Stimulated activated CD8-positive, alpha-beta memory T cell treated with anti-CD3 and anti-CD28 coated beads, Interleukin-15, amount 100 ng/mL, for 1 hour (primary cell): ENCODE measurements at places on chromosomes 1 and 21.

GRCh38 chr1:34714386-34714785 is 40.5 kb upstream of the GJB5 start:
- no peak for DNase-seq

GRCh38 chr1:4591926-4592325 is 62.5 kb upstream of the AJAP1 start:
- no peak for DNase-seq

DNA sequence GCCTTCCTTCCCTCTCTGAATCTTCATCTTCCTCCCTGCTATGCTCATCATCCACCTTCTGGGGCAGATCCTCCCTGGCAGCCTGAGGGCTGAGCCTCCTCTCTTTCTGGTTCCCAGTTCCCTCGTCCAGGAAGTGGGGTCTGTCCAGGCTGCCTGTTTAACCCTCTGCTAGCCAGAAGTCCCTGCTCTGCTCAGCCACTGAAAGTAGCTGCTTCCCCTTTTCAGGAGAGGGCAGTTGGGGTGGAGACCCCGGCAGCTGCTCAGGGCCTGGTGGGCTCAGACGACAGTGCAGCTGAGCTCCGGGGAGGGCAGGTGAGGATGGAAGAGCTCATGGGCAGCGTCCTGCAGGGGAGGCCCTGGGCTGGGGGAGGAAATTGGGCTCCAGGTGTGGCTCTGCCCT is 43.1 kb upstream of the ETV3 start:
- no peak for DNase-seq

- DNase-seq = no peak
These were observed 28.9 kb upstream of the EPB41 start for GRCh38 chr1:28885472-28885877.

DNA sequence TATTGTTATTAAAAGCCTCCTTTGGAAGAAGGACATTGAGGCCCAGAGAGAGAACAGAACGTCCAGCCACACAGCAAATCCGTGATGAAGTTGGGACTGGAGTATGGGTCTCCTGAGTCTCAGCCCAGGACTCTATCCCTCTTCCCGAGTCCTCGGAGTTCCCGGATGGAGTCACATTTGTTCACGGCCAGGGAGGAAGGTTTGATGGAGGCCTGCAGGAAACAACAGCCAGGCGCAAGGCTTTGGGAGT is 357 bp upstream of the TXLNA start:
- DNase-seq = no peak

GRCh38 chr1:171204296-171204695 is 19.2 kb downstream of the FMO2 start:
- no peak for DNase-seq

DNA sequence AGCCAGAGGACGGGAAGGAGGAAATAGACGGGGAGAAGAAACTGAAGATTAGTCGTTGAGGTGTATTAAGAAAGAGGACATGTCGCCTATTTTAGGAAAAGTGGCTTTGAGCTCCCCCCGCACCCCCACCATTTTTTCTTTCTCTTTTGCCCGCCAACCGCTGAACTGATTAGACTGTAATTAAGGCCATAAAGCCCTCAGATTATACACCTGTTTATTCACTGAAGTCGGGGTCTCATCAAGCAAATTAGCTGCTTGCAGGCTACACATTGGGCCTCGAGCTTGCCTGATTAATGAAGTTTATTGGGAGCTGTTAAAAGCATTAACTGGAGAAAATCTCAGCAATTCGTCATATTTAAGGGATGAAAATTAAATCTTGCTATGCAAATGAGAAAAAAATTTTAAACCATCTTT is 119.4 kb upstream of the RRP15 start:
- DNase-seq = no peak

- no peak for DNase-seq
These were observed 40.5 kb upstream of the TARBP1 start for GRCh38 chr1:234519506-234519905.

- no peak for DNase-seq
These were observed 404.3 kb downstream of the HLX start for GRCh38 chr1:221283532-221283931.

GRCh38 chr1:198788561-198789064 is 149.8 kb downstream of the PTPRC start:
- DNase-seq = no peak

DNA sequence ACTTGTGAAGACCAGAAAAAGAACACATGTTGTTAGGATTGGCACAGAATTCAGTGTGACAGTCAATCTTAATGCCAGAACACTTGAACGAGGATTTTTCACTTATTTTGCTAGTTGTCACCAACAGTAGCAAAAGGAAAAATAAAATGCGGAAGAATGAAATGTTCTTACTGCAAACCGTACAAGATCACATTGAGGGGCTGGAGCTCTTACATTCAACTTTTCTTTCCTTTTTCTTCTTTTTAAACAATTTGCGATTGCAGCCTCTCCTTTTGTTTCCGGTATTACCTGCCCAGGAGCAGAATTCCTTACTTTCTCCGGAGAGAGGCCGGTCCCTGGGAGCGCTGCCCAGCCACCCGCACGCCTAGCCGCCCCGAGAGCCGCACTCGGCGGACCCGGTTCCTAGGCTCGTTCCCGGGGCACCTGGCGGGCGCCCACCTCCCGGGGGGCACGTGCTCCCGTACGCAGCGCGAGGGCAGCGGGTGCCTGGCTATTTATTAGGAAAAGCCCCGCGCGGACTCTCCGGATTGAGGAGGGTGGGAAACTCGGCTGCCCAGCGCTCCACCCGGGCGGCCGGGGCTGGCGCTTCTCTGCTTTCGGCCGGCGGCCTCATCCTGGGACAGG is 1.2 kb upstream of the CAMTA1 start:
- no peak for DNase-seq

- peak; percentile 18 for DNase-seq
These were observed 25.5 kb downstream of the TNFRSF8 start for GRCh38 chr1:12088607-12089006.

- no peak for DNase-seq
These were observed 1.4 kb upstream of the PADI6 start for GRCh38 chr1:17370618-17371017.

GRCh38 chr1:43286115-43286514 is 734 bp upstream of the C1orf210 start:
- DNase-seq = no peak

- DNase-seq = no peak
These were observed 103.3 kb downstream of the CYYR1 start for GRCh38 chr21:26469789-26470188.

DNA sequence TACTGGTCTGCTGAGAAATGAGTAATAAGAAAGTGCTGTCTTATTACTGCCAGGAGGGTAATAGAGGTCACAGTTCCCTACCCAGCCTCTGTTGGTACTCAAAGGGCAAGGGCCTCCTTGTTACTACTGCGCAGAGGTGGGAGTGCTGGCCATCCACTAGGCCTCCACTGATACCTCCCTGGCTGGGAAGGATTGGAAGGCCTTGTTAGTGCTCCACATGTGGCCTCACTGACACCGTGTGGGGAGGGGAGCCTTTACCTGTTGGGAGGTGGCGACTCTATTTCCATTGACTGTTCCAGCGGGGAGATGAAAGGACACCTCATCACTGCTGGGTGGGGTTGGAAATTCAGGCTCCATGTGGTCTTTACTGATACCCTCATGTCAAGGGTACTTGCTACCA is 57.8 kb upstream of the USP24 start:
- no peak for DNase-seq

GRCh38 chr1:201002510-201002909 is 21.0 kb downstream of the KIF21B start:
- DNase-seq = no peak

DNA sequence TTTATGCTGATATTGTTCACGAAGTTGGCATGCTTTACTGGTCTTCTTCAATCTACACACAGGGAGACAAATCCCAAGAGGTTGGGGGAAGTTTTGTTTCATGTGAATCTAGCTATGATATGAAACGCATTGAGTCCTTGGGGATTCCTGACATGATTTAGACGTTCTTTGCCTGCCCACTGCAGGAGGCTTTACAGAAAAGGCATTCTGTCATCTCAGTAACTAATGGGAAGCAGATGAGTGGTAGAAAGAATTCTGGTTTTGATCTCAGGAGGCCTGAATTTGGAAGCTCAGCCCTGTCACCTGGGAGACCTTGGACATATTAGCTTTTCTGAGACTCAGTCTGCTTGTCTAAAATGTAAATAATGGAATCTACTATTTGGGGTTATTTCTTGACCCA is 383.0 kb upstream of the NFIA start:
- no peak for DNase-seq

DNA sequence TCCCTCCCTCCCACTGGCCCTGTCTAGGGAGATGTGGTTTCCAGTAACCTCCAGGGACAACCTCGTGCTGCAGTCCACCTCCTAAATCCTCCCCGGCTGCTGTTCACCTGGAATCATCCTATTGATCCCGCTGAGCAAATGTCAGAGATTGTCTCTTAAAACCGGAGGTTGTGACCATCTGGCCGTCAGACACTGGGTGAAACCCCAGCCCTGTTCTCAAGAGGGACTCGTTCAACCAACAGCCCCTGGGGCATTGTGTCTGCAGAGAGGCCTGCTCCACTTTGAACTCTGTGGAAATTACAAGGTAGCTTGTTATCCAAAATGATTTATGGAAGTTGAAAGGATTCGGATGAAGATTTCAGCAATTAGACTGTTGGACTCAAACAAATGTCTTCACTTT is 498.0 kb downstream of the MATN1 start:
- no peak for DNase-seq

DNA sequence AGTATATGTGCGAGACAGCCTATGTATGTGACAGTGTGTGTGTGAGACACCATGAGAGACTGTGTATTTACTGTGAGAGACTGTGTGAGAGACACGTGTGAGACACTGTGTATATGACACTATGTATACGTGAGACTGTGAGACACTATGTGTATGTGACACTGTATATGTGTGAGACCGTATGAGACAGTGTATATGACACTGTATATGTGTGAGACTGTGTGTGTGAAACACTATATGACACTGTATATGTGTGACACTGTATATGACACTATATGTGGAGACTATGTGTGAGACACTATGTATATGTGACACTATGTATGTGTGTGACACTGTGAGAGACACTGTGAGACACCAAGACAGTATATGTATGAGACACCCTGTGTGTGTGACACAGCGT is 52.9 kb upstream of the KDM4A start:
- DNase-seq = no peak

DNA sequence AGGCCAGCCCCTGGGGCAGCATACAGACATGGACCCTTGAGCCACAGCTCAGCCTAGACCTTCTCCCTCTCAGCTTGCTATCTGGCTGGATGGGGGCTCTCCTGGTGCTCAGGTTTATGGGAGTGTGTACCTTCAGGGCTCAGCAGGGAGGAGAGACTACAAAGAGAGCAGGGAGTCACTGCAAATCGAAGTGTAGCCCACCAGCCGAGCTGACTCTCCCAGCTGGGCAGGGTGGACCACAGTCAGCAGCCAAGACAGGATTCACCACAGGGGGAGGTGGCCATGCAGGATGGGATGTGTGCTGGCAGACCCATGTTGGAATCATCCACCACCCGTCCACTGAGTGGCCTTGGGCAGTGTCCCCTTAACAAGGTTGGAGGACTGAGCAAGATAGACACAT is 78.3 kb downstream of the GLIS1 start:
- DNase-seq = no peak

DNA sequence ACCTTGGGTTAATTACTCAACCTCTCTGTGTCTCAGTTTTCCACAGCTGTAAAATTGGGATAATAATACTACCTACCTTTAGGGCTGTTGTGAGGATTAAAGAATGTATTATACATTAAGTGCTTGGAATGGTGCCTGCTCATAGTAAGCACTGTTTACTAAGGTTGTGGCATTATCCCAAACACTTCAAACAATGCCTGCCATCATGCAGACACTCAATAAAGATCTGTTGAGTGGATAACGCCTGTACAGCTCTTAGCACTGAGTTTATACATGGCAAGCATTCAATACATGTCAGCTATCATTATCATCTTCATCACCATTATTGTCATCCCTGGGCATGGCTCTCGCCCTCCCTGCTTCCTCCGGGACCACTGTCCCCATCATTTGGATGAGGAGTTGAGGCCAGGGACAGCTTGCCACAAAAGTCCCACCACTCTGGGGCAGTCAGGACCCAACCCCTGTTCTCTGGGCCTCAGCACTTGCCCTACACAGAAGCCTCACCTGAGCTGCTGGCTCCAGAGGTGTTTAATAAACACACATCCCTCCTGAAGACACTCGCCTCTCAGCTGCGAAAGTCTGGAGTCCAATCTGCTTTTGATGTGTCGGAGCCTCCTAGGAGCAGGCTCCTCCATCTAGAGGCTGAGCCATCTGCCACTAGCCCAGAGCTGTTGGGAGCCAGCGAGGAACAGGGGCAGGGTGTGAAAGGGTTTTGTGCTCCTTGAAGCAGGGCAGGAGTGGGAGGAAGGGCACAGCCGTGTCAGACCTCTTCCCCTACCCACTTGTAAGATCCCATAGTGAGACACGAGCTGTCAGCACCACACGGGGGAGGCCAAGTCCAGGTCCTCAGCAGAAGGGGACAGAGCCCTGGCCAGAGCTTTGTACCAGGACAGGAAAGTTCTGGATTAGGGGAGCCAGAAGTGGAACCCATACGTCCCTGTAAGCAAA is 80.9 kb upstream of the ZC3H12A start:
- no peak for DNase-seq

DNA sequence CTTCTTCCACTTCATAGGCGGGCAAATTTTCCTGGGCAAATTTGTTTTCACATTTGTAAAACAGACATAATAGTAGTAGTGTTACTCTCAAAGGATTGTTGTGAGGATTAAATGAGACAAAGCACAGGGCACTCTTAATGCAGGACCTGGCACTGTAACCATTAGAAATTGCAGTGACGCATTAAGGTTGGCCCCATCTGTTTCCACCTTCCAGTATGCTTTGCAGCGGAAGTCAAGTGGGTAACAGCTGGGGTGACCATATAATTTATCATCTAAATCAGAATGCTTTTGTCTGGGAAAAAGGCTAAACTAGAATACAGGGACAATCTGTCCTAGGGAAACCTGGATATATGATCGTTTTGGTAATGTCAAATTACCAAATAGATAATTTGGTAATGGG is 132.5 kb upstream of the CACHD1 start:
- DNase-seq = no peak

- DNase-seq = no peak
These were observed 151.5 kb downstream of the PEX14 start for GRCh38 chr1:10626131-10626731.

GRCh38 chr21:15224346-15225086 is 159.7 kb upstream of the NRIP1 start:
- DNase-seq = no peak

DNA sequence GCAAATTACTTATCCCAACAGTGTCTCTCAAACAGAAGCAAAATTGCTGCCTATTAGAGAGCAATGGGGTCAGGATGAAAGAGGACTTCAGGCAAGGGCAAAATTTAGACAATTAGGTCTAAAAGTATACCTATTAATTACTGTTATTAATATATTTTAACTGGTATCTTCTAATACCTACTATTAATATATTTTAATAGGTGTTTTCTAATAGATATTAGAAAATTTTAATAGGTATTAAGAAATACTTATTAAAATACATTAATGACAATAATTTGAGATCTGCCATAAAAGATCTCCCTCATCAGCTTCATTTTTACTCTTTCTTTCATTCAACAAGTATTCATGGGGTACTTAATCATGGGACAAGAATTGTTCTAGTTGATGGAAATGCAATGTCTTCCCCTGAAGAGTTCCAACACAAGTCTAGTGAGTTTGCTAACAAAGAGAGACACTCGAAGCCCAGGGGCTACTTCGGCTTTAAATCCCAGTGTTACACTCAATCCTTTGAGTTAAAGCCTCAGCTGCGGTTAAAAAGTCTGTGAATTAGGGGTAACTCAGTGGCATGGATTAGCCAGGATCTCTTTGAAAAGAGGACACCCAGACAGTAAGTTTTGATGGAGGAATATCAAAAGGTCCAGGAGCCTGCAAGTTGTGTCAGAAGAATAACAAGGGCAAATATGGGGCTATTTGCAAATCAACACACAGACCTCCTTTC is 44.1 kb downstream of the STYXL2 start:
- no peak for DNase-seq

GRCh38 chr1:184623404-184623803 is 131.3 kb downstream of the EDEM3 start:
- no peak for DNase-seq
